GM12878 (cell line): ENCODE measurements at places on chromosomes 16 and 17. TPM values are rescaled to one million over a fixed set of nuclear protein-coding genes. Genes with fewer than 3 reads are reported as not detected.

Gene CCL7
- total RNA-seq, result not detected in 2 replicates

Gene C16orf96
- 0.05 and 0.08 TPM in 2 replicates for total RNA-seq

Gene RND2
- not detected in 2 replicates for total RNA-seq

Gene SDK2
- total RNA-seq, result 0.08 TPM in 1 of 2 replicates, not detected in the other

Gene CLEC19A
- total RNA-seq, result not detected in 2 replicates

Gene HIGD1B
- total RNA-seq, result not detected in 2 replicates

Gene OTOA
- total RNA-seq, result 0.51 and 0.82 TPM in 2 replicates

Gene VMO1
- total RNA-seq, result 0.93 TPM in 1 of 2 replicates, not detected in the other

Gene COG1
- total RNA-seq, result 20.7 and 24.1 TPM in 2 replicates

Gene DNAH17
- total RNA-seq, result 0.90 and 1.6 TPM in 2 replicates

Gene CCL17
- total RNA-seq, result 33.1 and 39.5 TPM in 2 replicates

Gene TBC1D3G
- total RNA-seq, result not detected in 2 replicates

Gene KCNH6
- not detected in 2 replicates for total RNA-seq

Gene CTRB2
- total RNA-seq, result 8.9 and 9.4 TPM in 2 replicates

Gene TGFB1I1
- 0.24 and 0.49 TPM in 2 replicates for total RNA-seq

Gene PRCD
- total RNA-seq, result 0.37 and 0.95 TPM in 2 replicates

Gene IKZF3
- 96.4 and 98.2 TPM in 2 replicates for total RNA-seq

Gene ANKRD40CL
- not detected in 2 replicates for total RNA-seq

Gene FA2H
- total RNA-seq, result 0.27 and 0.38 TPM in 2 replicates

Gene CMTM2
- total RNA-seq, result not detected in 2 replicates

Gene PPP1R27
- 0.49 and 0.53 TPM in 2 replicates for total RNA-seq

Gene C16orf89
- not detected in 2 replicates for total RNA-seq

Gene CHST5
- 0.19 TPM in 1 of 2 replicates, not detected in the other for total RNA-seq

Gene ADAD2
- total RNA-seq, result 0.44 TPM in 1 of 2 replicates, not detected in the other

Gene FAHD1
- total RNA-seq, result 18.5 and 23.4 TPM in 2 replicates

Gene PRPSAP2
- 62.8 and 66.6 TPM in 2 replicates for total RNA-seq
